EL (cell line): ENCODE measurements at places on chromosomes 5 and 9.
A peak's percentile ranks its signal among the peaks of the same experiment; 100 is the strongest.

DNA sequence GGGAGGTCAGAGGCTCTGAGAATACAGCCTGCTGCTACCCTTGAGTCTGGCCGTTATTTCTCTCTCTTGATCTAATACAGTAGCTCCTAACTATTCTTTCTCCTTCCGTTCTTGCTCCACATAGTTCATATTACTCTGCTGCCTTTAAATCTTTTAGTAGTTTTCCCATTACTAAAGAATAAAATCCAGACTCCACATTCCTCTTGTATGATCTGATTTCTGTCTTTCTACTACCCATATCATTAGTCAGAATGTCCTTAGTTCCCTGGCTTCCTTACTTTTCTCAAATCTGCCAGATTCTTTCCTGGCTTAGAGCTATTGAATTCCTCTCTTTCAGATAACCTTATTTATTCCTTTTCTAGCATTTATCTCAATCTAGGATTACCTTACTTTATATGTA lies 40.0 kb downstream of the MARCHF6 start:
- DNase-seq, result peak; percentile 52

GRCh38 chr9:80197661-80198060 lies 625.9 kb downstream of the TLE4 start:
- DNase-seq, result peak; percentile 44

- peak; percentile 90 for DNase-seq
Measured at GRCh38 chr5:153883854-153884611, 154.7 kb downstream of the FAM114A2 start.

GRCh38 chr5:151086905-151087360 lies 6.1 kb upstream of the TNIP1 start:
- DNase-seq, result no peak

- DNase-seq, result no peak
Measured at GRCh38 chr9:12394105-12394504, 299.1 kb upstream of the TYRP1 start.

GRCh38 chr9:75238311-75238976 lies 150.1 kb downstream of the OSTF1 start:
- peak; percentile 52 for DNase-seq

- no peak for DNase-seq
Measured at GRCh38 chr9:76423216-76424177, 29.3 kb upstream of the RFK start.

DNA sequence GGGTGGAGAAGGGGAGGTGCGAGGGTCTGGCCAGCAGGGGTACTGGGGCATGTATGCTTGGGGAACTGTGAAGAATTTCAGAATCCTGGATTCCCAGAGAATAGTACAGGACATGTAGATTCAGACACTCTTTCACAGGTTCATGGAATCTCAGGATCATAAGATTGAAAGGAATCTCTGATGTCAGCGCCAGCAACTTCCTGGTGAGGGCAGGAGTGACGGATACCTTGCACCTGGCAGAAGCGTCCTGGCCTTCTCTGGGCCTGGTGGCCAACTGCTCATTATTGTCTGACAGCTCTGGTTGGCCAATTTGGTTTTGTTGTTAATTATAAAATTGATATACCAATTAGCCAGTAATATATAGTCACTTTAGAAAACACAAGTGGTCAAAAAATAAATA lies 6.9 kb downstream of the GM2A start:
- DNase-seq, result no peak

GRCh38 chr5:179554981-179555380 lies 4.6 kb downstream of the RUFY1 start:
- DNase-seq, result no peak

GRCh38 chr5:133261993-133262392 lies 210.2 kb downstream of the HSPA4 start:
- DNase-seq, result no peak

GRCh38 chr5:16975950-16976624 lies 40.0 kb upstream of the MYO10 start:
- no peak for DNase-seq

DNA sequence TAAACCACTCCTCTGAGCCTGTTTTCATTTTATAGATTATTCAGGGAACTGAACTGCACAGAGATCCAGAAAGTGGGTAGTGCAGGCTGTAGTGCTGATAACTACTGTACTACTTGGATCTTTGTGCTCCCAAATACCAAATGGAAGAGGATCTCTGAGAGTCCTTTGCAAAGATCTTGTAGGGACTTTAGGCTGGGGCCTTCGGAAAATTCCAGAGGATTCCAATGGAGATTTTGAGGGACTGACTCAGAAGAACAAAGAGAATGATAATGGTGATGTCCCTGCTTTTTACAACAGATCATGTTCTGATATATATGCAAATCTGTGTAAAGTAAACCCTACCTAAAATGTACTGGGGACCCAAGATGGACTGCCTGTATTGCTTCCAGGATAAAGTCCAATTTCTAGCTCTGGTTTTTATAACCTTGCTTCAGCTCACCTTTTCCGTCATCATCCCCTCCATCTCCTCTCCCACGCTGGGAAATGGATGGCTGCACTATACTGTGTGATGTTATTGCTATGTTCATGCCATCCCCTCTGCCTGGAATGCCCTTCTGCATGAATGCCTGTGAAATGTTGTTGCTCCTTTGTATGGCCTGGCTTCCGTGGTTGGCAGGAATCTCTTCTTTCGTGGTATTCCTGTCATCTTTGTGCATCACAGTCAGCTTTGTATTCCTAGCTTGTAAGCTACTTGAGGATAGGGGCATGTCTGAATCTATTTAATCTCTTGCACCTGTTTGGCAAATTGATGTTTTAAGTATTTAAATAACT lies 9.7 kb upstream of the PSMD5 start:
- no peak for DNase-seq

DNA sequence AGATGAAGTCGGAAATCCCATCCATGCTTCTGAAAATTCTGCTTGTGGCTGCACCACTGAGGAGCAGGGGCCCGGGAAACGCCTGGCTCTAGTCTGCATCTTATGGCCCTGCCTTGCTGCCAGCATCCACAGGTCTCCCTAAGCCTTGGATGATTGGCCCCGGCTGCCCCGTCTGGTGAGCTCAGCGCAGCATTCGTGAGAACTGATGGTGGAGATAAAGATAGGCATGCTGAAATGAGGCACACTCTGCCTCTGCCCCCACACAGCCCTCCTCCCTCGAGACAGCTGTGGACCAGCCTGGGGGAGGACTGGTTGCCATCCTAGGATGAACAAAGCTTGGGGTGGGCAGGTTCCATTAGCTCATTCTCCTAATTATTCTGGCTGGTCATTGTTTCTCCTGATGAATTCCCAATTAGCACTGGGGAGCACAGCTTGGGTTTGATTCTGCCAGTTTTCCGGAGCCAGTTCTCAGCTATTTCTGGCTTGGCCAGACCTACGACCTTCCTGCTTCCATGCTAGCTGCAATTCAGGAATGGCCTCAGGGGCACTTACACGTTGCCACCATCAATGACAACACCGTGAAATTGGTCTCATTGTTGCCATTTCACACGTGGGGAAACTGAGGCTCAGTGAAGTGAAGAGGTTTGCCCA lies 62.8 kb upstream of the CPEB4 start:
- DNase-seq, result peak; percentile 74

- peak; percentile 38 for DNase-seq
Measured at GRCh38 chr5:862367-863243, 11.8 kb upstream of the ZDHHC11 start.

- no peak for DNase-seq
Measured at GRCh38 chr5:154601014-154601413, 123.0 kb upstream of the HAND1 start.

- DNase-seq, result peak; percentile 43
Measured at GRCh38 chr5:8844847-8845246, 701.0 kb downstream of the SEMA5A start.

GRCh38 chr5:41118177-41118576 lies 47.0 kb upstream of the MROH2B start:
- no peak for DNase-seq

GRCh38 chr9:133484671-133485437 lies 6.0 kb upstream of the SLC2A6 start:
- DNase-seq, result no peak

DNA sequence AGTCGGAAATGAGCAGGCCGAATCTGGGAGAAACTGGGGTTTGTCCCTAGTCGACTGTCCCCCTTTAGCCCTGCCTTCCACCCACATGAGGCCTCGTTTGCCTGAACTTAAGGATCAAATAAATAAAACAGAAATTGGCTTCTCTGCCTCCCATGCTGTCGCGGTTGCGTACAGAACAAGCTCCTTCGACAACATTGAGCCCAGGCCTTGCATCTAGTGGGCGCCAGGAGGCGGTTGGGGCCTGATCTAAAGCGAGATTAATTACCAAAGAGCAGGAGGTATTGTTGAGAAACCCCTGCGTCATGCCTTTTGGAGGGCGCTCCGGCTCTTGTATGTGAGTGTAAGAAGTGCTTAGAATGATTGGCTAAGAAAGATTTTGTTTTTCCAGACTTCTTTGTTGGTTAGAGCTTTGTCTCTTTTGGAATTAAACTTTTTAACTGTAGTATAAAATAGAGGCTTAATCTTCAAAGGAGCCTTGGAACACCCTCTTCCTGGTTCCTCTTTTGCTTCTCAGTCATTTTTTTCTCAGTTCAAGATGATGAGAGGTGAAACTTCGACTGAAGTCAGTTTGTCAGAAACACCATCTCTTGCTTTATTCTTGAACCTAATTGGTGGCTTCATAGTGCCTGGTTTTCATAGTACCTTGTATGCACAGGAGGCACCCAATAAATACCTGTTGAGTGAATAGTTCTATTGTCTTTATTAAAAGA lies 828 bp downstream of the ATP6V0E1 start:
- DNase-seq, result peak; percentile 88

GRCh38 chr5:170509348-170509660 lies 5.5 kb downstream of the KCNIP1 start:
- DNase-seq, result no peak

DNA sequence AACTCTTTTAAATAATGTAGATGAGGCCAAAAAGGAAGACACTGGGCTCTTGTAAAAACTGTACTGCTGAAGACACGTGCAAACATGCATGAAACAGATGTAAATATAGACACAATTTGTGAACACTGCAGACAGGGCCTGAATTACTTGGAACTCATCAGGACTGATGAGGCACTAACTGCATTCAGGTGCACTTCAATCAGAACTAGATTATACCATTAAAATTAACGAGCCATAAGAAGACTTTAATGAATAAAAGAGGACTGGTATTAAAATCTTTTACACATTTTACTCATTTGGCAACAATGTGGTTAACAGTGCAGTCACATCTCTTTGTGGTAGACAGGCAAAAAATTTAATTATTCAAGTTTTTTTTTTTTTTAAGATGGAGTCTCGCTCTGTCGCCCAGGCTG lies 13.4 kb upstream of the ZCCHC9 start:
- DNase-seq, result no peak

DNA sequence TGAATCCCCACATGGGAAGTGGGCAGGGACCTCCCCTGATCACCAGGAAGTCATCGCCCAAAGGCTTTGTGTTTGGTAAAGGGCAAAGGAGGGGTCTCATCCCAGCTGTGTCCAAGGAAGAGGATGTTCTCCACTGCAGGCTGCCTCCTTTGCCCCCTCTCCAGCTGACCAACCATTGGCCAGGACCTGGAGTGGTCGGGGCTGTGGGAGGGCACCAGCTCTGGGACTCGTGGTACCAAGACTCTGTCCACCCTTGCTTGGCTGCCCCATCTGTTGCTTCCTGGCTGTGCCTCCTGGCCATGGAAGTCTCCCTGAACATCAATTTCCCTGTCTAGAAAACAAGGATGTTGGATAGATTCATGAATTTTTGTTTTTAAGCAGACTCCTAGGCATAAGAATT lies 34.1 kb downstream of the COL15A1 start:
- DNase-seq, result no peak

DNA sequence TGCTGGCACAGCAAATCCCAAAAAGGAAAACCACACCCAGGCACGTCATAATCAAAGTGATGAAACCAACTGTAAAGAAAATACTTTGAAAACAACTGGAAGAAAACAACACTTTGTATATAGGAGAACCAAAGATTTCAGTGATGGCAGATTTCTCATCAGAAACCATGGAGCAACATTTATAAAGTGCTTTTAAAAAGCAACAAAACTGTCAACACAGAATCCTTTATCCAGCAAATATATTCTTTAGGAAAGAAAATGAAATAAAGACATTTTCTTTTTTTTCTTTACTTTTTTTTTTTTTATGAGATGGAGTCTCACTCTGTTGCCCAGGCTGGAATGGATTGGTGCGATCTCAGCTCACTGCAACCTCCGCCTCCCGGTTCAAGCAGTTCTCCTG lies 5.3 kb upstream of the FAM151B start:
- DNase-seq, result no peak

GRCh38 chr9:137310189-137311052 lies 8.3 kb upstream of the NRARP start:
- DNase-seq, result no peak

- DNase-seq, result no peak
Measured at GRCh38 chr5:146137967-146138403, 32.6 kb upstream of the PLAC8L1 start.

DNA sequence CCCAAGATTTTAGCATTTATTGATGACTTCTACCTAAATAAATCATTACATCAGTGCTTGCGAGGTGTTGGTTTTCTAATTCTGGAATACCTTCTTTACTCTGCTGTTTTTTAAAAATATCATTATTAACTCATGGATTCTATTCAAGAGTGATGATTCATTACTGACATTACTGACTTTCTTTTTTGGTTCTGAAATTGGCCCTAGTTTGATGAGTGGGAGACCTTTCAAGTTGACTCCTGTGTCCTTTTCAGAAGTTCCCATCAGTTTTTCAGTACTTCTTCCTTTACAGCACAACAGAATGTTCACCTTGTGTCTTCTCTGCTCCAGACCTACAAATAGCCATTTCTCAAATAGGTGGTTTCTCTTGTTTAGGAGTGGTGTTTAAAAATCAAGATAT lies 114.1 kb downstream of the PCSK5 start:
- DNase-seq, result no peak

GRCh38 chr9:70590315-70590677 lies 175.8 kb upstream of the KLF9 start:
- peak; percentile 51 for DNase-seq

GRCh38 chr9:82721593-82721992 lies 341.3 kb downstream of the RASEF start:
- peak; percentile 7 for DNase-seq

GRCh38 chr9:29796291-29796952 lies 2223.1 kb upstream of the C9orf72 start:
- DNase-seq, result no peak

- DNase-seq, result no peak
Measured at GRCh38 chr5:72364171-72364570, 44.0 kb downstream of the PTCD2 start.

GRCh38 chr9:133522073-133522910 lies 2.5 kb downstream of the MYMK start:
- DNase-seq, result no peak

DNA sequence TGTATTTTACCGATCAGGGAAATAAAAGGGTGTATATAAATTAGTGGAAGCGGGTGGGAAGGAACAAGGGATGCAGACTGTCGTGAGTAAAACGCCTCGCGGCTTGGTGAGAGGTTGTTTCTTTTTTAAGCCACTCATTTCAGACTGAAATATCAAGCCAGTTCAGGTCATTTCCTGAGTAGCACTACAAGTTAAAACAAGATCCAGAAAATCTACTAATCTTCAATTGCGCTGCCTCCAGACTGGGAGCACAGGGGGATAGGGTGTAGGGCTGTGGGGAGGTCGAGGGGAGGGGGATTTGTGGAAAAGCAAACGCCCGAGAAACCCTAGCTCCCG lies 140.8 kb downstream of the TSSK1B start:
- DNase-seq, result peak; percentile 26
